ENCODE measurements at places on chromosomes 6 and 20. TPM values are rescaled to one million over a fixed set of nuclear protein-coding genes. Genes with fewer than 3 reads are reported as not detected.

Gene VNN1
- total RNA-seq: not detected

Gene NKAPL
- total RNA-seq: 2.5 TPM

Gene PI3
- not detected for total RNA-seq

Gene METTL24
- not detected for total RNA-seq

Gene CSTF1
- 40.8 TPM for total RNA-seq

Gene GSTA1
- total RNA-seq: not detected

Gene SLC22A1
- not detected for total RNA-seq

All from epithelial cell of alveolus of lung (primary cell).